Activated CD4-positive, alpha-beta memory T cell treated with anti-CD3 and anti-CD28 coated beads for 36 hours (primary cell): ENCODE measurements at places on chromosomes 3 and 15. TPM values are rescaled to one million over a fixed set of nuclear protein-coding genes. Genes with fewer than 3 reads are reported as not detected.

The RCN2 gene
- total RNA-seq: 27.0 TPM

The ADIPOQ gene
- not detected for total RNA-seq

The GRIP2 gene
- total RNA-seq: not detected

The GBE1 gene
- 30.6 TPM for total RNA-seq

The ISL2 gene
- total RNA-seq: 0.15 TPM

The SPRED1 gene
- total RNA-seq: 0.97 TPM

DNA sequence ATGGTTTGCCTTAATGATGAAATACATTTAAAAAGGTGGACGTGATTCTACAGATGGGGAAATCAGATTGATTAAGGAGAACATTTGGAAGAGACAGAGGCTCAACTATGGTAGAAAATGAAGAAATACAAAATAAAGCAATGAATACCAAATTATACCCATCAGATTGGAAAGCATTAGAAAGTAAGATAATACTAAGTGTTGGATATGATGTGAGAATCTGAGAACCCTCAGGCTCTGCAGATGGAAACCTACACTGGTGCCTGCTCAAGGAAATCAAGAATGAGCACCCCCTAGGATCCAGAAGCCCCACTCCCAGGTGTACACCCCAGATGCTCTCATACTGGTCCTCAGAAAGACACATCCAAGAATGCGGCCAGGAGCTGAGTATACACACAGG, 4.6 kb downstream of the FAM174B start:
- no peaks in the 10 kb centered on the region for H3K36me3 ChIP-seq
- DNase-seq: no peak
- H3K27me3 ChIP-seq: peaks cover 24% of the 10 kb centered on the region
- H3K27ac ChIP-seq: no peak overlapping the region
- H3K4me3 ChIP-seq: no peak overlapping the region
- H3K4me1 ChIP-seq: peaks cover 10% of the 10 kb centered on the region

DNA sequence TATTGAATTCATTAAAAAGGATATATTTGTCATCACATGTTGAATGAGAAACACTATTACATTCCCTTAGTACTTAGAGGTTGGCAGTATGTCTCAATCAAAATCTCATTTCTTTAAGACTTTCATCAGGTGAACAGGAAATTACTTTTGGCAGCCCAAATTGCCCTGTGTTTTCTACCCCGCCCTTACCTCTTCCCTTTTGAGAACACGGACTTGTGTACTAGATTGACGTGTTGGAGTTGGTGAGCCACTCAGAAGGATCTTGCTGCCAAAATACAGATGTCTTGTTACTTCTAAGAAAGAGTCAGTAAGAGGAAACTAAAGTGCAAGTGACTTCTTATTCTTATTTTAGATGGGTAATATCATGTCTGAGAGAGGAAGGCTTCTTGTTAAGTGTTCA, 386.9 kb downstream of the FEZF2 start:
- no peaks in the 10 kb centered on the region for H3K27me3 ChIP-seq
- no peaks in the 10 kb centered on the region for H3K36me3 ChIP-seq
- DNase-seq: no peak
- no peak overlapping the region for H3K27ac ChIP-seq
- no peaks in the 10 kb centered on the region for H3K4me1 ChIP-seq

- peaks cover 21% of the 10 kb centered on the region for H3K27me3 ChIP-seq
- no peaks in the 10 kb centered on the region for H3K4me1 ChIP-seq
- no peak for DNase-seq
- no peak overlapping the region for H3K4me3 ChIP-seq
These were observed 49.4 kb upstream of the ITGA11 start for GRCh38 chr15:68481321-68481720.

GRCh38 chr3:169266351-169266750, 397.2 kb downstream of the MECOM start:
- no peaks in the 10 kb centered on the region for H3K36me3 ChIP-seq
- no peak overlapping the region for H3K27ac ChIP-seq
- no peak for DNase-seq
- H3K27me3 ChIP-seq: no peaks in the 10 kb centered on the region
- no peak overlapping the region for H3K4me3 ChIP-seq
- no peaks in the 10 kb centered on the region for H3K4me1 ChIP-seq

- no peaks in the 10 kb centered on the region for H3K36me3 ChIP-seq
- H3K4me1 ChIP-seq: peaks cover 32% of the 10 kb centered on the region
- DNase-seq: peak; percentile 16
- H3K27ac ChIP-seq: peak overlapping the region; percentile 49
- H3K27me3 ChIP-seq: no peaks in the 10 kb centered on the region
These were observed 896 bp upstream of the KLHL25 start for GRCh38 chr15:85795337-85796305.

- H3K36me3 ChIP-seq: no peaks in the 10 kb centered on the region
- H3K27ac ChIP-seq: no peak overlapping the region
- no peak overlapping the region for H3K4me3 ChIP-seq
- no peak for DNase-seq
- no peaks in the 10 kb centered on the region for H3K27me3 ChIP-seq
- no peaks in the 10 kb centered on the region for H3K4me1 ChIP-seq
These were observed 299.0 kb downstream of the MECOM start for GRCh38 chr3:169364497-169364896.

DNA sequence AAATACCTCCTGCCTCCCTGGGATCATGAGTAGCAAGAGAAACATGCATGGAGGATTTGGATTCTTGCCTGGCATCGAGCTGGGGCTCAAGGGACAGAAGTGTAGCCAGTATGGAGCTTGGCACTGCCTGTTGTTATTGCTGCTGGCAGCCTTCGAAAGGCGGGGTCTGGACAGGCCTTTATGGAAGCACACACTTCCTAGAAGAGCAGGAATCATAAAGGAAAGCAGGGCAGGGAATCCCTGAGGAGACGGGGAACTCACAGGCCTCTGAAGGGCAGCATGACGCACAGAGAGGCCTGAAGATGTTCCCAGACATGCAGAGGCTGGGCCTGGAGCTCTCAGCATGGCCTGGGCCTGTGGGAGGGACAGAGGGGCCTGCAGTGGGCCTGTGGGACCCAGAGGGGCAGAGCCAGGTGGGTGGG, 18.6 kb upstream of the SLC41A3 start:
- no peak overlapping the region for H3K27ac ChIP-seq
- H3K27me3 ChIP-seq: no peaks in the 10 kb centered on the region
- no peaks in the 10 kb centered on the region for H3K4me1 ChIP-seq
- no peak for DNase-seq
